ENCODE measurements at places on chromosomes 6 and 20.

GRCh38 chr6:72672906-72673305 lies 51.0 kb downstream of the KCNQ5 start:
- no peak for DNase-seq

GRCh38 chr6:43263314-43264178 lies 20.3 kb downstream of the TTBK1 start:
- no peak for DNase-seq

DNA sequence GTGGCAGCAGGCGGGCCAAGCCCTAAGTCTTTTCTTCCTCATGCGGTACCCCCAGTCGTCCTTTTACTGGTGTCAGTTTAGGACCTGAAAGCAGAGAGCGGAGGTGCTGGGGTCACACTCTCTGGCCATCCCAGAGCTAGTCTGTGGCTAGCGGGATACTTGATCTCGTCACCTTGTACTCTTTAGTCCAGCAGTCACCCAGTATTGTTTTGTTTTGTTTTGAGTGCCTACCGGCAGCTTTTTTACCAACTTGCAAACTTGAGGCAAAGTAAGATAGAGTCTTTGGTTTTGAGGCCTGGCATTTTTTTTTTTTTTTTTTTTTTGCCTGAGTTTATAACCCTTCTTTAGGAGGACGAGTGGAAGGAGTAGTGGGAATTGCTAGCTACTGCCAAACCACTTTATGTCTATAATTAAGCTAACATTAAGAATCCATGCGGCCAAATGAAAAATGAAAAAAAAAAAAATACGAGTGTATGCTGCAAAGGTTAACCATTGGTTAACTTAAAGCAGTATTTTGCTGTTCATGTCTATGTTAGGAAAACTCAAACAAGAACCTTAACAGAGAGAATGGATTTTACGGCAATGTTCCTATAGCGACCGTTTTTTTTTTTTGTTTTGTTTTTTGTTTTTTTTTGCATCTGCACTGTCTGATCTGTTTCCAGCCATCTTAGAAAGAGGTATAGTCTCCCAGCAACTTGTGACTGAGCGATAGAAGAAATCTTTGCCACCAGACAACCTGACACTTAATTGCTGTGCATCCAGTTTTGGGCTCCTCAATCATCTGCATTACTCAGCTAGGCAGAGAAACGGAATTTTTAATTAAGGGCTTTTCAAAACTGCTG lies 56.9 kb downstream of the FAM217A start:
- DNase-seq: no peak

DNA sequence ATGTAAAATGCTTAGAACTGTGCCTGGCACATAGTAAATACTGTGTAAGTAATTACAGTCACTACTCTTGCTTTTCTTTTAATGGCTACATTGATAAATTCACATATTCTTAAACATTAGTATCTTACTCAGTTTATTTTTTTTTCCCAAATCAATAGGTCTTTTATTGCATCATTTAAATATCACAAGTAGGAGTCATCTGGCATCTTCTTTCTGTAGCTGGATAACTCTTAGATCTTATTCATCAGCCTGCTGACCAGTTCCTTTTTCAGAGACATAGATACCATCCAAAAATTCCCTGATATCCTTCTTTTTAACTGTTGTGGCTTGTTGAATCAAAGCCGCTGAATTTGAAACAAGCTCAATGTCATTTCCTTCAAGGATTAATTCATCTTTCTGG lies 20.0 kb upstream of the PHF3 start:
- DNase-seq: no peak

GRCh38 chr20:400454-401275 lies 7.4 kb upstream of the RBCK1 start:
- DNase-seq: no peak

DNA sequence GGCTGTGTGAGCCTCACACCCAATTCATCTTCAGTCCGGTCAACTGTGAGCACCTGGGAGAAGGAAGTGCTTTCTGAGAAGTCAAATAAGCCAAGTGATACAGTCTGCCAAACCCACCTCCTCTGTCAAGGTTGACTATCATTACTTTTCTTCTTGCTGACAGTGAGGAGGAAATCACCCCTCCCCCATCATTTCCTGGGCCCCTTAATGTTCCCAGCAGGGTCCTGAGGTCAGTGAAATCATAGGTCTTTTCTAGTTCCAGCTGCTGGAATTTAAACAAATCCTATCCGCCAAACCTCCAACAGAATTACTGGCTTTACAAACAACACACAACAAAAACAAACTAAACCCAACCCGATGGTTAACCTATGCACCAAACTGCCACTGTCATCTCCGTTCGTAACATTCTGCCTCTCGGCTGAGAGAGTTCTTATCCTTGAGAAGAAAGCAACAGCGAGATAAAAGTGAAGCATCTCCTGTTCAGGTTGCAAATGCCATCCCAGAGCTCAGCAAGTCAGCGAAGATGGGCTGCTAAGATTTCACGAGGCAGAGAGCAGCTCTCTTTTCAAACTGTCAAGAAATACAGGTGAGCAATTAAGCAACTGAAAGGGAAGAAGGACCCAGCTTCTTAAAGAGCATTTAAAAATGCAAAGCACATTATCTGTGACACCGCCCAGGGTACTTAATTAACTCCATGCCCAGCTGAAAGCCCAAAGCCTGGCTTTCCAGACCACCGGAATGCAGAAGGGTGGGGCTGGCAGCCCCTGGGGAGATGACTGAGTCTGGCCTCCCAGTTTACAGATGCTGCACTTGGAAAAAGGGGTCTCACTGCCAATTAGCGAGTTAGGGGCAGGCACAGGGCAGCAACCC lies 24.7 kb downstream of the GFOD1 start:
- DNase-seq: no peak

DNA sequence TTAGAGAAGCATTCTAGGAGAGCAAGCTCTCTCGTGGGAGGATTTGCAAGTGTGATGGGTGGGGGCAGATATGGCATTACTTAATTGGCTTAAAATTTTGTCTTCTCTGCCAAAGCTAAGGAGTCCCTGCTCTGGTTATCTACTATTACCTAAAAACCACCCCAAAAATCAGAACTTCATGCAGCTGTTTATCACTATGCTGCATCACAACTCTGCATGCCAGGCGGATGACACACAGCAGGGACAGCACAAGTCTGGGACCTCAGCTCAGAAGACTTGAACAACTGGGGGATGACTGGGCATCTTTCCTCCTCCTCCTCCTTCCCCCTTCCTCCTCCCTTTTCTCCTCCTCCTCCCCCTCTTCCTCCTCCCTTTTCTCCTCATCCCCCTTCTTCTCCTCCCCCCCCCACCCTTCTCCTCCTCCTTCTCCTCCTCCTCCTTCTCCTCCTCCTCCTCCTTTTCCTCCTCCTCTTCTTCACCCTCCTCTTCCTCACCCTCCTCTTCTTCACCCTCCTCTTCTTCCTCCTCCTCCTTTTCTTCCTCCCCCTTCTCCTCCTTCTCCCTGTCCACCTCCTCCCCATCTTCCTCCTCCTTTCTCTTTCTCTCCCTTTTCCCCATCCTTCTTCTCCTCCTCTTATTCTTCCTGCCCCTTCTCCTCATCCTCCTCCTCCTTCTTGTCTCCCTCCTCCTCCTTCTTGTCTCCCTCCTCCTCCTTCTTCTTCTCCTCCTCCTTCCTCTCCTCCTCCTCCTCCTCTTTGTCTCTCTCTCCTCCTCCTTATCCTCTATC lies 218.6 kb upstream of the PMEPA1 start:
- no peak for DNase-seq

DNA sequence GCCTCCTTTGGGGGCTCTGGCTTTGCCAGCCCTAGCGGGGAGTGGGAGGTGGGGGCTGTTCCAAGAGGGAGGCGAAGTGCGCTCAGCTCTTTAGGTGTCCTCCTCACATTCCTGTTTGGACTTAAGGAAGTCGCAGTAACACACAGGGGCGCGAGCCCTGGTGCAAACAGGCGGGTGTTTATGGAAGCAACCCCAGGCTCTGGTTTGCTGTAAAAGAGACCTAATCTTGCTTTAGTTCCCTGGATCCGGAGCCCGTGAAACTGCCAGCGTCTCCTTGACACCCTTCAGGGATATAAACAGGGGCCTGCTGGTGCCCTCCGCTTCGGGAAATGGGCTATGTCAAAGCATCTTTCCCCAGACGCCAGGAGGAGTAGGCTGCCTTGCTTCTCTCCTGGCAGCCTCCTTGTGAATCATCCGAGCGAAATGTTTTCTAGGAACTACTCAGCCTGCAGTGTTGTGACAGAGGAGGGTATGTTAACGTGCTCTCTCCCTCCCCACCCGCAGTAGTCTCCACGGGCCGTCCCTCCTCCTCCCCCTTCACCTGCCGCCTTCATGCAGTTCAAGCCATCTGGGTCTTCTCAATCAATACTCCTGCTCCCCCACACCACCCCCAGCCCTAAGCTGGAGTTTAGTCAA lies 168.0 kb upstream of the LRFN2 start:
- no peak for DNase-seq

DNA sequence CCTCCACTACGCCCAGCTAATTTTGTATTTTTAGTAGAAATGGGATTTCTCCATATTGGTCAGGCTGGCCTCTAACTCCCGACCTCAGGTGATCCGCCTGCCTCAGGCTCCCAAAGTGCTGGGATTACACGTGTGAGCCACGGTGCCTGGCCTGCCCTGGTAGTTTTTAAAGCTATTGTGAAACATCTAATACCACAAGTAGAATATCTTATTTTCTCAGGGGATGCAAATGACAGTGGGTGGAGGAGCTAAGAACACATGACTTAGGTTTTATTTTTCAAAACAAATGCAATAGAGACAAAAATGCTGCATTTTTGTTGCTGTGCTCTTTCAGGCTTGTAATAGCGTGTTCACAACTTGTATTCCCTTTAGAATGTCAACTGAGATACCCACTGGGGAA lies 264.9 kb upstream of the PLCB4 start:
- DNase-seq: no peak

DNA sequence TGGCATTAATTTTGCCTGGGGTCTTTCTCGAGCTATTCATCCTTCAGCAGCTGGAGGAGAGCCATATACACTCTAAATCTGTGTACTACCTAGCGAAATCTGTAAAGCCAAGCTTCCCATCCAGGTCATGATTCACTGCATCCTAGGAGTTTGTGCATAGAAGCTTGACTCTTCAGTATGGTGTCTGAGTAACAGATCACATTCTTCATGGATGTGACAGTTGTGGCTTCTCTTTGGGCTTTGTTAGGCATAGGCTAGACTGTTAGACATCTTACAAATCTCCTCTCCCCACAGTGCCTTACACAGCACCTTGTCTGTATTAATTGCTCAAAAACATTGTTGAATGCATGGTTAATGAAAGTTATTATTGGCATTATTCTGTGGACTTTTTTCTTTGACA lies 177.0 kb downstream of the EYA4 start:
- DNase-seq: no peak

DNA sequence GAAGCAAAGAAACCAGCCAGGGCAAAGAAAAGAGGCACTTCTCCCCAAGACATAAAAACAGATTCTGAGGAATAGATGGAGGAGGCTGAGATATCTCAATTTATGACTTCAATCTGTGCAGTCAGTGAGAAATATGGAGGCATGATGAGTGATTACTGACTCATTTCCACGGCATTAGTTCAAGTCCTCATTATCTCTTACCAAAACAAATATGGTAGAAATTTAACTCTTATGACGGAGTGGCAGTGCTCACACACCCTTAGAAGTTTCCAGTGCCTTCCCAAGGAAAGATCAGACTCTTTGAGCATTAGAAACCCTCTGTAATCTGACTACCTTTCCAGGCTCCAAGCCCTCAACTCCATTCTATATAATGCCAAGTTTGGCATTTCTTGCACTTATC lies 364.1 kb downstream of the ARHGAP18 start:
- DNase-seq: no peak

GRCh38 chr20:49747707-49748524 lies 34.2 kb upstream of the B4GALT5 start:
- no peak for DNase-seq

DNA sequence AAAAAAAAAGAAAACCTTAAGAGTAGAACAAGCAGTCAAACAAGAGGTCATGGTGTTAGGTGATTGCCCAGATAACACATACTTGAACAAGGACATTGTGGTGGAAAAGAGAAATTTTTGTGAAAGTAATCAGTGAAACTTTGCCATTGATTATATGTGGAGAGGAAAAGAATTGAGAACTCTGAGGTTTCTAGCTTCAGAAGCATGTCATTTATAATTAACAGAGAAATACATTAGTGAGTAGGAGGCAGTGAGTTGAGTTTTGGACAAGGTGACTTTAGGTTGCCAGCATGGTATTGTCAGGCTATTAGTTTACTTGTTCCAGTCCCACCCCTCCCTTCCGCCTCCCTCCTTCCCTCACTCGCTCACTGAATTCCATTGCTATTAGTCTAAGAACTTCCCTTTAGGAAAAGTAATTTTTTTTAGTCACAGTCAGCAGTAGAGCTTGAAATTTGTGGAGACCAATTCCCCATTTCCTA lies 17.2 kb downstream of the TAB2 start:
- no peak for DNase-seq

DNA sequence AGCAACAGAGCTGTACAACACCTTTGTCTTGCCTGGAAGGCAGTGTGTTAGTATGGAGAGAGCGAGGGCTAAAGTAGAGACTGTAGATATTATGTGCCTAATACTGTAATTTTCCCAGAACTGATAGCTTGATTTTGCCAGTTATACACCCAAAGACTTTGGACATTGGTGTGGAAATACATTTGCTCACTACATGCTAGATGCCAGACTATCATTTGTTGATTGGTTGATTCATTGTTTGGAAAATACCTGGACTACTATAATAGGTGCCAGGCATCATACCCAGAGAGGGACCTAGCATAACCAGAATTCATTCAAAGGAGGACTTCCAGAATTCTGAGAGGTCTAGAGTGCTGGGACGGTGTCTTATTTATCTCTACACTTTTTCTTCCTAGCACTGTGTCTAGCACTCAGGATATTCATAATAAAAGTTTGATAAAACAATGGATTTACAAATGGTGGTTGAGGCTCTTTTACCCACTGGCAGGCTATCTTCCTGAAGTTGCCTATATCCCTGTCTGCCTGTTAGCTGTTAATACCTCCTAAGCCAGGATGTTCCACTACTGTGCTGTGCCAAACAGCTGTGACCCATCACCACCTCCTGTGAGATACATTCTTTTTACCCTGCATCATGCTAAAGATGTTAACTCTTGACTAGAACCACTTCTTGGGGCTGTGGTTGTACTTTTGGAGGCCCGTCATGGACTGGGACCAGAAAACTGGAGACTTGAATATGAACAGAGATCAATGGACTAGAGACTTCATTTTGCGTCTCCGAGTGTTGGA lies 72.2 kb upstream of the FUCA2 start:
- no peak for DNase-seq

- no peak for DNase-seq
Measured at GRCh38 chr6:167148021-167148420, 9.8 kb downstream of the GPR31 start.
